ENCODE measurements at places on chromosomes 2 and 18.

DNA sequence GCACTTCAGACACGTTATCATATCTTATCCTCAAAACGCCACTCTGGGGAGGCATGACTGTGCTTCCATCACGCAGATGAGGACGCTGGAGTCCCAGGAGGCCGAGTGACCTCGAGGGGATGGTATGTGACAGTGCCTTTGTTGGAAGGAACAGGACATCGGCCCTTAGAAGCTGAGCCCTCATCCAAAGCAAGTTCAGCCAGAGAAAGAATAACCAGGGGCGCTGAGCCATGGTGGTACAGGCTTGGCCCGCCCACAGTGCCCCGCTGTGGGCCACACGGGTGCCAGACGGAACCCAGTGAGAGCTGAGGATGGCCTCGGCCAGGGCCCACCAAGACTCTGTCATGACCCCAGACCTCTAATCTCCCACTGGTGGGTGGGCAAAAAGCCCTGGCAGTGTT lies 31.3 kb downstream of the HS1BP3 start:
- no peak for DNase-seq

- DNase-seq, result no peak
These were observed 77.3 kb downstream of the CLIP4 start for GRCh38 chr2:29192526-29192925.

DNA sequence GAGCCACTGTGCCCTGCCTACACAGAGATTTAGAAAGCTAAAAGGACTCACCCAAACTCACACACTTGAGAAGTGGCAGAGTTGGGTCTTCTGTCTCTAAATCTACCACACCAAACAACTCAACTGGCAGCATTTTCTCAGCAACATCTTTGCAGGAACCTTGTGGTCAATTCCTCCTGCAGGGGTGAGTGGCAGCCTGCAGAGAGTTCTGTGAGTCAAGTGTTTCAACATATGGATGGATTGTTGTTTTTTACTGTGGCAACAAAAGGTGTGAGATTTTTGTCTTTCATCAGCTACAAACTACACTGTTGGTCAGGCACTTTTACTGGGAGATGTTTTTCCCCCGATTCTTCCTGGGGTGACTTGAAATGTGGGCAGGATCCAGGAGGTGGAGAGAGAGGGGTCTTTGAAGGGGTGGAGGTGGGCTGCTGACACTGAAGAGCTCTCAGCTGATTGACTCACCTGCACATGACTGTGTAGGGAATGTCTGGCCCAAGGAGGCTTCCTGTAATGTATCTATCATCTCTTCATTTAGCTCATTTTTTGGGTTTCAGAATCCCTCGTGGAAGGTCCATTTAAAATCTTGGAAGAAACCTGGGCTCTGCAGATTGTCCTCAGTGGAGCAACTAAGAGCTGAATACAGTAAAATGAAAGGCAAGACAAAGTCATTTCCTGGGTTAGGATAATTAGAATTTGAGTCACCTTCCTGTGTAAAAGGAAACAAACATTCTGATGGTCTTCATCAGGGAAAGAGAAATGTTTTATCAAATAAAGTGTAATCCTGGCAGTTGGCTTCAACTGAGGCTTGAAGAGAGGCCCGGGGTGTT lies 98.6 kb downstream of the MSH2 start:
- no peak for DNase-seq

GRCh38 chr2:124797049-124797448 lies 772.0 kb downstream of the CNTNAP5 start:
- no peak for DNase-seq

DNA sequence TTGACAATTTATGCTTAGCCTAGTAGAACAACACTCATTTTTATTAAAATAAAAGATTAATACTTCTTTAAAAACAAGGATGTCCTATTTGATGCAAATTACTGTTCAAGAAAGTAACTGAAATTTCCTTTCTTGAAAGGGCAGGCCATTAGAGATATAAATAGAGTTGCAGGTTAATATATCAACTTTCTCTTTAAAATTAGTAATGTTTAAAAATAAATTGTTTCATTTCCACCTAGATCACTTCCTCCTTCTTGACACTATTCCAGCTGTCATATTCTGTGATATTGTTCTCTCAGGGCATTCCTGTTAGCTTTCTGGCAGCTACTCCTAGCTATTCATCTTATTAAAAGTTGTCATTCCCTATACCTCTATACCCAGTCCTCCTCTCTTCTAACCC lies 357.9 kb upstream of the NRP2 start:
- DNase-seq, result no peak

GRCh38 chr2:150442484-150442883 lies 45.0 kb downstream of the RND3 start:
- no peak for DNase-seq

DNA sequence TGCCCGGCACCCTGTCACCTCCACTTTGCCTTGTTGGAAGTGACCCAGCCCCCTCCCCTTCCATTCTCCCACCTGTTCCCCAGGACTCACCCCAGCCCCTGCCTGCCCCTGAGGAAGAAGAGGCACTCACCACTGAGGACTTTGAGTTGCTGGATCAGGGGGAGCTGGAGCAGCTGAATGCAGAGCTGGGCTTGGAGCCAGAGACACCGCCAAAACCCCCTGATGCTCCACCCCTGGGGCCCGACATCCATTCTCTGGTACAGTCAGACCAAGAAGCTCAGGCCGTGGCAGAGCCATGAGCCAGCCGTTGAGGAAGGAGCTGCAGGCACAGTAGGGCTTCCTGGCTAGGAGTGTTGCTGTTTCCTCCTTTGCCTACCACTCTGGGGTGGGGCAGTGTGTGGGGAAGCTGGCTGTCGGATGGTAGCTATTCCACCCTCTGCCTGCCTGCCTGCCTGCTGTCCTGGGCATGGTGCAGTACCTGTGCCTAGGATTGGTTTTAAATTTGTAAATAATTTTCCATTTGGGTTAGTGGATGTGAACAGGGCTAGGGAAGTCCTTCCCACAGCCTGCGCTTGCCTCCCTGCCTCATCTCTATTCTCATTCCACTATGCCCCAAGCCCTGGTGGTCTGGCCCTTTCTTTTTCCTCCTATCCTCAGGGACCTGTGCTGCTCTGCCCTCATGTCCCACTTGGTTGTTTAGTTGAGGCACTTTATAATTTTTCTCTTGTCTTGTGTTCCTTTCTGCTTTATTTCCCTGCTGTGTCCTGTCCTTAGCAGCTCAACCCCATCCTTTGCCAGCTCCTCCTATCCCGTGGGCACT lies 4.5 kb downstream of the RETREG2 start:
- no peak for DNase-seq

GRCh38 chr2:231676243-231676642 lies 32.1 kb upstream of the PTMA start:
- no peak for DNase-seq

DNA sequence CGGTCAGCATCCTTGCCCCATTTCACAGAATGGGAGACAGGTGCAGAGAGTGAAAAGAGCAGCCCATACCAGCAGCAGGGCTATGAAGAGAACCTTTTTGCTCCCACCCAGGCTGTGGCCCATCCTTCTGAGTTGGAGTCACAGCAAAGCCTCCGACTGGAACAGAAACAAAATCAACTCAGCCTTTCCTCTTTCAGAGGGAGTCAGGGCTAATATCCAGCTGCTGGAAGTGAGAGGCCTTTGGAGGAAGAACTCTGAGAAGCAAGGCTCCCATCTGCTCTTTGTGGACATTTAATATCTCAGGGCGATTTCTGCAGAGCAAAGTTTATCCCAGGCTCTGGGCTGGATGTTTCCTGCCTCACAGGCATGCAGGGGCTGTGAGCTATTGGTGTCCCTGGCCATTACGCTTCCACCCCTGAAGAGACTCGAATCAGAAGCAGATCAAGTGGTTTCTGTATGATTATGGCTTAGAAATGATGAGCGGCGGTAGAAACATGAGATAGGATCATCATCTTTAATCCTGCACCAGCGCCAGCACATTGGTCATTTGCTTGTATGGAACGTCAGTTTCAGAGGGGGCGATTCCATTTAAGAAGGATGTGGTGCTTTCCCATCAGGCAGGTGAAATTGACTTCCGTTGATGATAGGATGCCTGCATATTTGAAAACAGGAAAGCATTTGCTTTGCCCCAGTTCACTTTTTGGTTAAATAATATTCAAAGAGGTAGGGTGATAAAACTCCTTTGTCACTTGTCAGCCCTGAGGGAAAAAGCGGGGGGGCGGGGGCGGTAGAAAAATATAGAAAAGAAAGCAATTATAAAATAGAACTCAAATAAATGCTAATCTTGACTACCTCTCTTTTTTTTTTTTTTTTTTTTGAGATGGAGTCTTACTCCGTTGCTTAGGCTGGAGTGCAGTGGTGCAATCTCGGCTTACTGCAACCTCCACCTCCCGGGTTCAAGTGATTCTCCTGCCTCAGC lies 152.4 kb downstream of the LRRC30 start:
- DNase-seq, result no peak

DNA sequence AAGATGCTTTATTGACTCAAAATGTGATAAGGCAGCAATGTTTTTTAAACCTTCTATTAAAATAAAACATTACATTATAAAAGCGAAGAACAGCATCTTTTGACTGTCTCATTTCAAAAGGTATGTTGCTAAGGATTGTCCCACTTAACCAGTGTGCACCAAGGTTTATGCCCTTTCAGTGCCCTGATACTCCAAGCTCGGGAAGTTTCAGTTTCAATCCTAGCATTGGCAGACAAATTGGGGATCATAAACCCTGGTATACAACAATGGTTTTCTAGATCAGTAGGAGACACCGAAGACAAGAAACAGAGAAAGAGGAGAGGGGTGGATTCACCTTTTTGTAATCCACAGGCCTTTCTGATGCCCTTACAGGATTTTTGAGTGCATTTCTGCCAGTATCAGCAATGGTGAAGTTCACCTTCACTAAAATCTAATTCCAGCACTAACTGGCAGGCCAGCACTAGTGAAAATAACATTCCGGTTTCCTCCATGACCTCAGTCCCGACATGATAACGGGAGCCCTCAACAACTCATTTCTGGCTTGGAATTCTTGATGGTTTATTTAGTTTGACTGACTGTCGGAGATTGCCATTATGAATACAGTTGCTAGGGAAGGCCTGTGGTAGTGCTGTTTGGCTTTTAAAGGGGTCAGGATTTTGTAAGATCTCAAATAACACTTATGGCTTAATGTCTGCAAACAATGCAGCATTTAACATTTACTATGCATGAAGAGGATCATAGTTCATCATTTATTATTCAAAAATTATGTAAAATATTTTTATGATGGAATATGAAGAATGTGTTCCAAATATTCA lies 33.3 kb upstream of the FIGN start:
- no peak for DNase-seq
